ENCODE measurements at places on chromosomes 16 and 17.

- no peak for DNase-seq
These were observed 7.8 kb downstream of the SOX8 start for GRCh38 chr16:989354-989814.

DNA sequence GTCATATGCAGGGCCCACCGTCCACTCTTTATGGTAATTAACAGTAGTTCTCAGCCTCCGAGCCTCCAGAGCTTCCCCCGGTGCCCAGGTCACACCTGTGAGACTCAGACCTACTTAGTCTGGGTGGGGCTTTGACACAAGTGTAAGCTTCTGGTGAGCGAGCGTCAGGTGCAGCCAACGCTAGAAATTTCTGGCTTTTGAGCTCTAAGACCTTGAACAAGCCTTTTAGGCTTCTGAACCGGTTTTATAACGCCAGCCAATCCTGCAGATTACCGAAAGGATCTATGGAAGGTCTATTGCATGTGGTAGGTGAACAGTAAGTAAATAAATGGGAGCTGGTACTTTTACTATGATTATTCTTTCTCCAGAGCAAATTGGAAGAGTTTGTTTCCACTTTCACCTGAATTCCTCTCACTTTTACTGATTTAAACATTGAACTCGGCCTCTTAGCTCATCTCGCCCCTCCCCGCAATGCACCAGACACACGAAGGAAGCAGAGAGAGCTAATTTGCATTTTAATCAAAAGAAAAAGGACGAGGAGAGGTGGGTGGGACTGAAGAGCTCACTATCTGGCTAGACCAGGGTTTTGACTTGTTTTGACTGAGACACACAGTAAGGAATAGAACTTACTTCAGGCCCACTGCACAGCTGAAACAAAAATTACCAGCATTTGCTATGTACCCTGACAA is 47.1 kb downstream of the ABAT start:
- no peak for DNase-seq

DNA sequence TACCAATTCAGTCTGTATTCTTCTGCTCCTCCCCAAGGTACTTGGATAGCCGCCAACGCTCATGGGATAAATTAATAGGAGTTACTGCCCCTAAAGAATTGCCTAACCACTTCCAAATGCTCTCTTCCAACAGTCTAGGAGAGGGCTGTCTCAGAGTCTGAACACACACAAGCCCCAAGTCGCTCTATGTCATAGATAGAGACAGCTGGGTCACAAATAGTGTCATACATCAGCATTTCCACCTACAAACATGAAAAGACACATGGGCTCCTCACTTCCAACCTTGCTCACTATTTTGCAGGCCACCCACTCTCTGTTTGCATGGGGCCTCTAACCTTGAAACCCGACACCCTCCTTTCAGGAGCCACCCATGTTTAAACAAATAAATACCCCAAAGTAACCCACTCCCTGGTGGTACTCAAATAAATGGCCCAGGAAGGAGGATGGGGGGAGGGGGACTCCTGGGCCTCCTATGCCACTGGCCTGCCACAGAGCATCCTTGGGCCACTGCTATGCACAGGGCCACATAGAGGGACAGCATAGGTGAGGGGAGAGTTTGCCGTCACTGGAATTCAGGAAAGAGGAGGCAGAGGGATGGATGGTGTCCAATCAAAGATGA is 265.9 kb downstream of the SOX9 start:
- DNase-seq: no peak

DNA sequence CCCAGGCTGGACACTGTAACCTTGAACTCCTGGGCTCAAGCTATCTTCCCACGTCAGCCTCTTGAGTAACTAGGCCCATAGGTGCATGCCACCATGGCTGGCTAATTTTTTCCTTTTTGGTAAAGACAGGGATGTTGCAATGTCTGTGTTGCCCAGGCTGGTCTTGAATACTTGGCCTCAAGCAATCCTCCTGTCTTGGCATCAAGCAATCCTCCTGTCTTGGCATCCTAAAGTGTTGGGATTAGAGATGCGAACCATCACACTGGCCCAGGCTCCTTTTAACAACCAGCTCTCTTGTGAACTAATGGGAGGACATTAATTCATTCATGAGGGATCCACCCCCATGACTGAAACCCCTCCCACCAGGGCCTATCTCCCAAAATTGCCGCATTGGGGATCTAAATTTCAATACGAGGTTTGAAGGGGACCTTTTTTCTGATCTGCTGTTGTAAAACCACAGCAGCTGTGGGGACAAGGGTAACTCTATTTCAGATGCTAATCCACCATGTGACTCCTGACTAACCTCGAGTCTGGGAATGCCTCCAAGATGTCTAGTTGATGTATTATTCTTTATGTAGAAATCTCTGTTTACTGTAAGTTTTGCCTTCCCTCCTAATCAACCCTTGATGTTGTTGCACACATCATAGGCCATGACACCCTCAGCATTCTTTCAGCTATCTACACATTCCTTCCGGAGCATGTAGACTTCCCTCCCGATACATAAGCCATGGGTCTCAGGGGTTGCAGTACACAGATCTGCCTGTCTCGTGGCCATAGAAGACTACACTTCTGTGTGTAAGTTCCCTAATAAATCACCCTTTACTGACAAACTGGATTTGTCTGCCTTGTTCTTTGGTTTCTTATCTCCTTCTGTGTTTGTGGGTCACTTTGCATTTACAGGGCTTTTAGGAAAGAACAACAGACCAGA is 37.6 kb downstream of the RNF112 start:
- no peak for DNase-seq

- DNase-seq: no peak
These were observed 33.9 kb downstream of the ARHGAP27 start for GRCh38 chr17:45398800-45399199.

GRCh38 chr16:19252904-19253303 is 32.6 kb upstream of the CLEC19A start:
- DNase-seq: no peak

DNA sequence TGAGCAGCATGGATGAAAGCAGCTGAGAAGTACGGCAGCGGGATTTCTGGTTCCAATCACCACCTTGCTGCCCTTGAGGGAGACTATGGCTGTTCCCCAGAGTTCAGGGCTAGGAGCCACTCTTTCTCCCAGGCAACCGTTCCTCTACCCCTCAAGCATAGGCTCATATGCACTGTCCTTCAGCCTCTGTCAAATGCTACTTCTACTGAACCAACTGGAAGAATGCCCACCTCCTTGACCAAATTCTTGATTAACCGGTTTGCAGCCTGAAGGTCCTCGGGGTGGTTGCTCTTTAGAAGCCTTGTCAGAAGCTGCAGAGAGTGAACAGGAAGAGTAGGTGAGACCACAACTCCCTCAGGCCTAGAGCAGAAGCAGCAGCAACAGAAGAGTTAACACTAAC is 23.8 kb downstream of the GGA2 start:
- DNase-seq: no peak

DNA sequence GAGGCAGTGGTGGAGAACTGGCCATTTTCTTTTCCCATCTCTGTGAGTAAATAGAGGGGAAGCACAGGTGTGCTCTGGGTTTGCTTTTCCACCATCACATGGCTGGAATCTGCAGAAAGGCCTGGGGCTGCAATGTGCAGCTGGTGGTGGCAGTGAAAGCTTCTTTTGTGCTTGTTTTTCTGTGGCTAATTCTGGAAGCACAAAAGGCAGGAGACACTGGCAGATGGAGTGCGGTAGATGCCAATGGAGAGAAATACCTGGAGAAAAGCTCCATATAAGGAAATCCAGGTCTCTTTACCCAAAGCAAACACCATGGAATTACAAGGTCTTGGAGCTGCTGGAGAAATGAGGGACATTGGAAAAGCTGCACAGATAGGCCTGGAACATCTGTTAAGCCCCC is 146.9 kb downstream of the HAPSTR1 start:
- DNase-seq: no peak

GRCh38 chr17:80032614-80033171 is 3.0 kb downstream of the TBC1D16 start:
- DNase-seq: no peak

- no peak for DNase-seq
These were observed 610 bp downstream of the C16orf74 start for GRCh38 chr16:85750146-85750826.

DNA sequence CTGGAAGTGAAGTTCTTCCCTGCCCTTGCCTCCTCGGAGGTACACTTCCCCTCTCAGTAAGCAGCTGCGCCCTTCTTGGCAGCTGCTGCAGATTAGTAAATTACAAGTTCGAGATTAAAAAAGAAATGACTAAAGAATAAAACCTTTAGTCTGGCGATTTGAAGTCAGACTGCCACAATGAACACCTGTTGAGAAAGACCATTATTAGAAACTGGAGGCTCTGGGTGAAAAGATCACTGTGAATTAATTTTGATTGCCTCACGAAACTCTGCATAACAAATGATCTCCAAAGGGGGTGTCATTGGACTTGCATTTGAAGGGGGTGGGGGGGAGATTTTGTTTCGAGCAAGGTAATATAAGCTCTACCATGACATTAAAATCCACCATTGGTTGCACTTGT is 39.3 kb downstream of the SALL1 start:
- no peak for DNase-seq

DNA sequence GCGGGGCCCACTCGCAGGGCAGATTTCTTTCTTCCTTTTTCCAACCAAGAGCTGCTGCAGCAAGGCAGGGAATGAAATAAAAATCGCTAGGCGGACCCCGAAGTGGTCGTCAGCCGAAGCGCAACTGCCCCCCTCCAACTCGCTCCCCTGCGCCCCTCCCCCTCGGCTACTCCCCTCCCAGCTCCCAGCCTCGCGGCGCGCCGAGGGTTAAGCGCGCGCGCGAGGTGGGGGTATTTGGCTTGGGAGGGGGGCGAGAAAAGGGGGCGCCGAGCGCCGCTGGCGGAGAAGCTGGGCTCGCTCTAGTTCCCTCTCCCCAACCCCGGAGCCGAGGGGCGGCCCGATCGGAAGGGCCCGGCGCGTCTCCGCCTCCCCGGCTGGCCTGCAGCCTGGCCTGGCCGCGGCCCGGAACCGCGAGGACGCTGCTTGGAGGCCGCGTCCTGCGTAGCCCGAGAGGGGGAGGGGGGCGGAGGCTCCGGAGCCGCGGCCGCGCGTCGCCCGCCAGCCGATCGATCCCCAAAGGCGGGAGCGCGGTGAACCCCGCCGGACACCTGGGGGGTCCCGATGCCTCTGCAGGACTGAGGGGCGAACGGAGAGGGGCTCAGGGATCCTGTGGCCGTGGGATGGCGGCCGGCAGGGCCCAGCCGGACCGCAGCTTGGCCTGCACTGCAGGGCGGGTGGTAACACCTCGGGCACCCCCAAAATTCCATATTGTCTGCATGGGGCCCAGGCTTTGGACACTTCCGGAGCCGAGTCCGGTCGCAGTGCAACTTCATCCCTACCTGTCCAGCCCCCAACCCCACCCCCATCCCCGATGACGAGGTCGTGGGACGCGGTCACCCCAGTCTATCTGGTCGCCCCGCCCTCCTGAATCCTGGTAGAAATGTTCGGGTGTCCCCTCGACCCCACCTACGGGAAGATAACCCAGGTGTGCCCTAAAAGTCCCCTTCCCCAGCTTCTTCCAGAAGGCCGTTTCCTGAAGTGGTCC is 4.9 kb upstream of the CBX4 start:
- peak; percentile 46 for DNase-seq

- DNase-seq: no peak
These were observed 4.5 kb downstream of the ZNF423 start for GRCh38 chr16:49851468-49851787.

DNA sequence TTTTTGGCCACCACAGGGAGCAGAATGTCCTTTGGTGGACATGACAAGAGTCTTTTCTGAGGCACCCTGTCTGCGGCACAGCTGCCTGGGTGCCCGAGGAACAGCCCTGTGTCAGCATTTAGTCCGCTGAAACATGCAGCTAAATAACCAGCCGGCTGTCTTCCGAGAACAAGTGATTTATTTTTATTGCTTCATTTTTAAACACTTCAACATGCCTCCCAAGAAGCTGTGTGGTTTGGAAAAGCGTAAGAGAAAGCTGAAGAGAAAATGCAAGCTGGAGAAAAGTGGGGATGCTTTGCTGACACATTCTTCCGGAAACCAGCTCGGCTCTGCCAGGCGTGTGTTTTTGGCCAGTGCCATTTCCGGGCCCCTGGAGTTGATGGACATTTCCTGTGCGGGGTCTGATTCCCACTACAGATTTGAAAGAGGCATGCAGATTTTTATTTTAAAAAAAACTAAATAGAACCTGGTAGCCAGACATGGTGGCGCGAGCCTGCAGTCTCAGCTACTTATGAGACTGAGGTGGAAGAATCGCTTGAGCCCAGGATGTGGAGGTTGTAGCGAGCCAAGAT is 94.7 kb downstream of the SEC14L1 start:
- no peak for DNase-seq

DNA sequence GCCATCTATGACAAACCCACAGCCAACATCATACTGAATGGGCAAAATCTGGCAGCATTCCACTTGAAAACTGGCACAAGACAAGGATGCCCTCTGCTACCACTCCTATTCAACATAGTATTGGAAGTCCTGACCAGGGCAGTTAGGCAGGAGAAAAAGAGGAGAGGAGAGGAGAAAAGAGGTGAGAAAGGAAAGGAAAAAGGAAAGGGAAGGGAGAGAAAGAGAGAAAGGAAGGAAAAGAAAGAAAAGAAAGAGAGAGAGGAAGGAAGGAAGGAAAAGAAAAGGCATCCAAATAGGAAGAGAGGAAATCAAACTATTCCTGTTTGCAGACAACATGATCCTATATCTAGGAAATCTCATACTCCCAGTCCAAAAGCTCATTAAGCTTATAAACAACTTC is 11.5 kb downstream of the STX8 start:
- no peak for DNase-seq

GRCh38 chr17:51516924-51517323 is 256.6 kb downstream of the UTP18 start:
- DNase-seq: no peak

DNA sequence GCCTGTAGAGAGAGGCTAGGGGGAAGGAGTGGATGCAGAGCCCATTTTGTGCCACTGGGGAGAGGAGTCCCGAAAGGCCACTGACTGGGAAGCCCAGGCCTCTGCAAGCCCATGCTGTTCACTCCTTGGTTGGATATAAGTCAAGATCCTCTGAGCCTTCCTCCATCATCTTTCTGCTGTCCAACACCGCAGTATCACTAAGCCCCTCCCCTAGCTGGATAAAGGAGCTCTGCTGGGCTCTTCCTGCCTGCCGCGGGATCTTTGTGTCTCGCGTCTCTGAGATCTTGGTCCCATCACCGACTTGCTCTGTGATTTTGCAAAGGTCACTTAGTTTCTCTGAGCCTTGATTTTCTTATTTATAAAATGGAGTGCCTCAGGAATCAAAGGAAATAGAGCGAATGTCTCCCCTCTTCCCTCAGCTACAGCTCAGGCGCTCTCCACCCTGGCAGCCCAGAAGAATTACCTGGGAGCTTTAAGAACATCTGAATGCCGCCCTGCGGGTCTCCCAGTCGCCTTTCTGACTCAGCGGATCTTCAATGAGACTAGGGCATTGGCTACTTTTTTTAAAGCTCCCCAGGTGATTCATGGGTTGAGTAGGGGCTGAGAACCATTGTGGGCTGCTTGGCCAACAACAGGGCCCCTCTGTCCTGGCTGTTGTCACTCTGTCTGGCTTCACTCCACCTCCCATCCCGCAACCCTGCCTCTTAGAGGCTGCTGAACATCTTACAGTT is 25.2 kb upstream of the TMEM220 start:
- no peak for DNase-seq

Data from progenitor cell of endocrine pancreas (in vitro differentiated cells).